ENCODE measurements at places on chromosomes 3 and 15. TPM values are rescaled to one million over a fixed set of nuclear protein-coding genes. Genes with fewer than 3 reads are reported as not detected.
A peak's percentile ranks its signal among the peaks of the same experiment; 100 is the strongest.

- DNase-seq, result no peak
Measured at GRCh38 chr3:154976072-154976983, 103.8 kb upstream of the MME start.

The AHSG gene
- total RNA-seq, result not detected

- no peak for DNase-seq
Measured at GRCh38 chr3:126514161-126514560, 3.4 kb downstream of the UROC1 start.

The KCNMB2 gene
- 0.06 TPM for total RNA-seq

The PPCDC gene
- 32.1 TPM for total RNA-seq

- no peak for DNase-seq
Measured at GRCh38 chr3:82103241-82103640, 341.8 kb upstream of the GBE1 start.

The THAP10 gene
- total RNA-seq, result 9.6 TPM

DNA sequence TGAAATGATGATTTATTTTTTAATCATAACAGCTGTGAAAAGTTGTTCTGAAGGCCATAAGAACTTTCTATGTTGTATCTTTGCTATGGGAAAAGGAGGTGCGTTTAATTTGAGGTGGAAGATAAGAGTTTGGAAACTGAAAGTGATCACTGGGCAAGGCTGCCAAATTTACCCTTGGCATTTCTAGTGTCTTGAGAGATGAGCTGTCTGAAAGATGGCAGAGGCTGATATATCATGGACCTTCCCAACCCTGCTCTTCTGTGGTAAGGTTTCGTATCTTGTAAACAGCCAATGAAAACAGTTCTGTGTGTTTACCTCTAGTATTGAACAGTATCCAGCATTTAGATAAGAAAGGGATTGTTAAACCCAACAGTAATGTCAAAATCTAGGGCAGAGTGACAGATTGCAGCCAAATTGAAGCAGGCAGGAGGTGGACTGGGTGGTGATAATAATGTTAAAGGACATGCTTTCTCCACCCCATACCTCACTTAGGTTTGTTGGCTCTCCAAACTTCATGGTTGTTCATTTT, 15.8 kb upstream of the NFKBIZ start:
- DNase-seq, result no peak

GRCh38 chr3:73716418-73716817, 91.7 kb upstream of the PDZRN3 start:
- no peak for DNase-seq

- DNase-seq, result no peak
Measured at GRCh38 chr3:128077202-128077624, 25.0 kb downstream of the SEC61A1 start.

DNA sequence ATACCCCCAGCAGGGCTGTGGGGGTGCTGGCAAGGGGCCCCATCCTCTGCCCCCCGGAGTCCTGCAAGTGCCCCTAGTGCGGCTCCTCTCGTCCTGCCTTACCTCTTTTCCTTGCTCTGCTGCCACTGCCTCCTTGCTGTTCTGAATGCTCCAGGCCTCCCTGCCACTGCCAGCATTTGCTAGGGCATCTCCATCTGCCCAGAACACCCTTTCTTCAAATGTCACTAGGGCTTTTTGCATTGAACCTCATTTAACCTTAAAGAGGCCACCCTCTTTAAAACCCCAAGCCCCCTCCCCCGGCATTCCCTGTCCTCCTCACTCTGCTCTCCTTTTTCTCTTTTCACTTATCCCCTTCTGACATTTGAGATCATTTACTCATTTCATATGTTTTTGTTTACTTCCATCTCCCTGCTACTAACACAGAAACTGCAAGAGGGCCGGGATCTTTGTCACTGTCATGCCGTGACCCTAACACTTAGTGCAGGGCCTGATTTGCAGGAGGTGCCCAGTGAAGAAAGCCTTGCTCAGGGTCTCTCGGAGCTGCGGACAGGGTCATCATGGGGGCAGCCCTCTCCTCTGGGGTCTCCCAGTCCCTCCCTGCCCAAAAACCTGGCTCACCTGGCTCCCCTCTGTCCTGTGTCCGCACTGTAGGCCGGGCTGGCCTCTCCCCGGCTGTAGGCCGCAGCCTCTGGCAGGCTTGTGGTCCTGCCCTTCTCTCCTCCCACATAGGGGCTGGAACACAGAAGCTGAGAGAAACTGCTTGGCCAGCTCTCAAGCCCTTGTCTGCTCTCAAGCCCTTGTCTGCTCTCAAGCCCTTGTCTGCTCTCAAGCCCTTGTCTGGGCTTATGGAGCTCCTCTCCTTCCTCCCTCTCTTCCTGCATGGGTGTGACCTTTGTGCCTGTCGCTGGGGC, at the start of gene ACOX2:
Gene ACOX2, minus strand, starts transcription at position 690 of the 911 bp plus-strand sequence. CDS start 2,084 bp downstream, outside the sequence.
- DNase-seq, result no peak

The ZPLD1 gene
- total RNA-seq, result not detected

The SLITRK3 gene
- not detected for total RNA-seq

The KLF15 gene
- 0.06 TPM for total RNA-seq

GRCh38 chr3:161838021-161838420, 341.4 kb downstream of the OTOL1 start:
- DNase-seq, result no peak

DNA sequence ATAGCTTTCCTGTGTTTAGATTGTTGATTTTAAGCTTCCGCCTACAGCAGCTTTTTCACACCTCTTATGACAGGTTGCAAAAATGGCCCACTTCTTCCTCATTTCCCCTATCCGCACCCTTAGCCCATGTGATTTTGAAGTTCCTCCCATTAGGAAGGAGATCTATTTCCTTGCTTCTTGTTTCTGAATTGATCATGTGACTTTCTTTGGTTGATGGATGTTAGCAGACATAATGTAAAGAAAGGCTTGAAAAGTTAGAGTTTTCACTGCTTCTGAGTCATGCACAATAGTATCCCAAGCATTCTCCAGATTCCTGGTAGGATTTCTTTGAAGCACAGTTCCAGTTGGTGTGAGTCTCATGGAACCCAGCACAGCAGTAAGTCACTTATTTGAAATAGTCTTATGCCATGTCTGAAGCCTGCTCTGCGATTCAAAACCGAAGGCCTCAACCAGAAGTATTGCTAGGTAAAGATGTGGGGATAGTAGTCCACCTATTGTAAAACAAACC, 76.6 kb downstream of the EDEM1 start:
- no peak for DNase-seq

DNA sequence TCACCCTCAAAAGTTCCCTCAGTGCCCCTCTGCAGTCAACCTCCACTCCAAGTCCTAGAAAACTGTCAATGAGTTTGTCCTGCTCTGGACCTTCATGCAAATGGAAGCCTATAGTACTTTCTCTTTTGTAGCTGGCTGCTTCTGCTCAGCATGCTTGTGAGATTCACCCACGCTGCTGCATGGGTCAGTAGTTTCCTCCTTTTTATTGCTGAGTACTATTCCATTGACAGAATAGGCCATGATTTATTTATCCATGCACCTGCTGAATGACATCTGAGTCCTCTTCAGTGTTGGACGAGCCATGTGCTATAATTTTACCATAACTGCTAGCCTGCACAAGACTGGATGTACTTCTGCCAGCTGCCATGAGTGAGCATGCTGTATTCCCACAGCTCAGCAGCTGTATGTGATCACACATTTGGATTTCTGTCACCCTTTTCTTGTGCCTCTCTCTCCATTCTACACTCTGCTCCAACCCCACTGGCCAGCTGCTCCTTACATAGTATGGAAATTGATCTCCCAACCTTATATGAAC, 26.3 kb downstream of the CDCP1 start:
- DNase-seq, result no peak

DNA sequence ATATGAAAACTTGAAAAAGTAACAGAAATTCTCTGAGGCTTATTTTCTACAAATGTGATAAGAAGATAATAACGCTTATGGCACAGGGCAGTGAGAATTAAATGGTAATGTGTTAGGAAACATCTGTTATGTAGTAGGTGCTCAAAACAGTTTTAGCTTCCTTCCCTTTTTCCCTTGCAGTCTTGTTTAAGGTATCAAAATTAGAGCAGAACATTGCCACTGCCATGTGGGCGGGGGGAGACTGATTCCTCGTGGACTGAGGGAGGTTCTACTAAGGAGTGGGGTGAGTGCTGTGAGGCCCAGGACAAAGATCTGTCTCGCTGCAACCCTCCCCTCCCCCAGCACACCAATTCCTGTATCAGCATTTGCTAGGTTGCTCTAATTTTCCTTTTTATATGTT, 702.4 kb downstream of the TUSC7 start:
- no peak for DNase-seq

The MESD gene
- 14.2 TPM for total RNA-seq

The ARHGAP31 gene
- total RNA-seq, result 14.6 TPM

- no peak for DNase-seq
Measured at GRCh38 chr15:47768735-47769134, 51.4 kb downstream of the SEMA6D start.

The SCN5A gene
- 0.17 TPM for total RNA-seq

DNA sequence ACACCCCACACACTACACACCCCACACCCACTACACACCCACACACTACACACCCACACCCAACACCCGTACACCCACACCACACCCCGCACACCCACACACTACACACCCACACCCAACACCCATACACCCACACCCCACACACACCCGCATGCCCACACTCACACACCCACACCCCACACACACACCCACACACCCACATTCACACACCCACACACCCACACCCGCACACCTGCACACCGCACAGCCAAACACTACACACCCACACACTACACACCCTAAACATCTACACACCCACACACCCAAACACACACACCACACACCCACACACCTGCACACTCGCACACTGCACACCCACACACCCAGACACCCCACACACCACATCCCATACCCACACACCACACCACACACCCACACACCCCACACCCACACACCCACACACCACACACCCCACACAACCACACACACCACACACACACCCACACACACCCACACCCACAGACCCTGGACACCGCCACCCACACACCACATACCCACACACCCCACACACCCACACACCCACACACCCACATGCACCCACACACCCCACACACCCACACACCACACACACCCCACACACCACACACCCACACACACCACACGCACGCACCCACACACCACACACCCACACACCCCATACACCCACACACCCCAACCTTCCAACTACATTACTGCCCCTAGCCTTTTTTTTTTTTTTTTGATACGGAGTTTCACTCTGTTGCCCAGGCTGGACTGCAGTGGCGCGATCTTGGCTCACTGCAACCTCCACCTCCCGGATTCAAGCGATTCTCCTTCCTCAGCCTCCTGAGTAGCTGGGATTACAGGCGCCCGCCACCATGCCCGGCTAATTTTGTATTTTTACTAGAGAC, 16.9 kb downstream of the CEP19 start:
- no peak for DNase-seq

DNA sequence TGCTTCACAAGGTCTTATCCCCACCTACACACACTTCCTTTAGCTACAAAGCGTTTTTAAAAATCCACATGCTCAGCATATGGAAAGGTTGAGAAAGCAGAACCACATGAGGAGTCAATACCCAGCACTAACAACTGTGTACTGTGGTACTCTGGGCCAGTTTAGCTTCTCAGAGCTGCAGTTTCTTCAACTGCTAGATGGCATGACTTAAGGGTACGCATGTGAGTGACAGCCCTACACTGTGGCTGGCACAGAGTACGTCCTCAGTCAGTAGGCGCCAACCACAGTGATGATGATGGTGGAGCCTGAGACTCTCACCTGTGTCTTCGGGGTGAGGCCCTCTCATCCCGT, 17.4 kb downstream of the CCDC12 start:
- no peak for DNase-seq

The PARP9 gene
- 11.9 TPM for total RNA-seq

The CCK gene
- 0.42 TPM for total RNA-seq

The RNF168 gene
- total RNA-seq, result 12.0 TPM

GRCh38 chr15:55164284-55164683, 32.5 kb downstream of the RSL24D1 start:
- DNase-seq, result no peak

The SETMAR gene
- 17.9 TPM for total RNA-seq

The SYNPR gene
- not detected for total RNA-seq

The MYZAP gene
- 1.4 TPM for total RNA-seq

DNA sequence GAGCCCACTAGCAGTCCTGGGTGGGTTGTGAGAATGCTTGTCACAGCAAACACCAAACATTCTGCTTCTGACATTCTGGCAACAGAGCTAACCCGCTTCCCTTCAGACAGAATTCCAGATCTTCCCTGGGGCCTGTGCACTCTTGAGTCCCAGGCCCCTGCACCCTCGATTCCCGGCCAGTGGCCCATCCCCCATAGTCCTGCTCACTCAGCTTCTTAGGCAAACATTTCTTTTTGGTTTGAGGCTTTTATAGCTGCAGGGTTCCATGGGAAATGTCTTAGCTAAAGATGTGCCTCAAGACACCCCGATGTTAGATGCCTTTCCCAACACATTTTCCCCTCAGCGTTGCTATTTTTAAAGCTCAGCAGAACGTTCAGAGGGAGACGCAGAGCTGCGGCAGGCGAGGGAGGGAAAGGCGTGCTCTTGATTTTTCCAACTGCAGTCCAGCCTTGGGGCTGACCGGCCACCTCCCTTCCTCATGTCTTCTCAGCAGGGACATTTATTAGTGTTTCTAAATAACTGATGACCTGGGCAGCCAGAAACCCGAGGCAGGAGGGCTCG, 35.2 kb downstream of the ABTB1 start:
- no peak for DNase-seq

- DNase-seq, result peak; percentile 77
Measured at GRCh38 chr3:188507244-188507720, 353.3 kb downstream of the LPP start.

DNA sequence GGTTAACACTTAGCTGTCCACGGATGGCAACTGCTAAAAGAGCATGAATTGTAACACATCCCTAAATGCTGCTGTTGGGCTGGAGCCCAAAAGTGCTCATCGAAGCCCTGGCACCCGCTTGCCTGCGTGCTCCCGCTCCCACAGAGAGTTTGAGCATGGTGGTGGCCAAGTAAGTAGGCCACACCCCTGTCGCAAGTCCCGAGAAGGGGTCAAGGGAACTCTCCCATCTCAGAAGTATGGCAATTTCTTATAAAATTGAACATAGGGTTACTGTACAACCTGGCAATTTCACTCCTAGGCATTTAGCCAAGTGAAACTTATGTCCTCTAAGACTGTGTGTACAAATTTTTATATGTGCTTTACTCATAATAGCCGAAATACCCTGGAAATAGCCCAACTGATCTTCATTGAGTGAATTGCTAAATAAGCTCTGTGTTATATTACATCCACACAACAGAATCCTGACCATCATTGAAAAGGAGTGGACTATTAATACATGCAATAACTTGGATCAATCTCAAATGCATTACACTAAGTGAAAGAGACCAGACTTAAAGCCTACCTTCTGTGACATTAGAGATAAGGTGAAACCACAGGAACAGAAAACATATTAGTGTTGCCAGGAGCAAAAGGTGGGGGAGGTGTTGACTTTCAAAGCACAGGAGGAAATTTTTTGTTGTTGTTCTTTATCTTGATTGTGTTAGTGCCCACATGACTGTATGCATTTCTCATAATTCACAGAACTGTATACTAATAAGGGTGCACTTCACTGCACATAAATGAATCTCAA, 1.5 kb upstream of the GCSAM start:
- no peak for DNase-seq

DNA sequence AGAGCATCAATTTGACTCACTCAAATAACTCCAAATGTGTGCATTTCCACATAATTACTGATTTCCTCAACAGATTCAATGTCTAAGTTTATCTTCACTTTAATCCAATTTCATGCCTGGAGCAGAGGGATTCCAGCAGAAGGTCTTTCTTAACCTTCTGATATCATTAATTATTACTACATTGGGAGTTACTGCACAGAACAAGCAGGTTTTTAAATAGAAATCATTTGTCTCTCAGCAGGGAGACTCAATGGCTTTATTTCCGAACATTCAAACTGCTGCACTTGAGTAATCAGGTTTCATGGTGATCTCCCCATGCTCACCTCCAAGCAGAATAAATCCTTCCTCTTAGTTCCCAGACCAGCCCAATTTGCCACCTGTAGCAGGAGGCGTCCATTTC, 264.8 kb upstream of the IGF1R start:
- no peak for DNase-seq
